GM23338 (cell line): ENCODE measurements at places on chromosomes 11 and 22. TPM values are rescaled to one million over a fixed set of nuclear protein-coding genes. Genes with fewer than 3 reads are reported as not detected.

HEPN1 gene
- polyA plus RNA-seq: not detected in 2 replicates

TRIM49 gene
- polyA plus RNA-seq: 0.12 TPM in 1 of 2 replicates, not detected in the other

TPP1 gene
- 18.7 and 21.7 TPM in 2 replicates for polyA plus RNA-seq

POU2AF2 gene
- polyA plus RNA-seq: not detected in 2 replicates

PRG3 gene
- not detected in 2 replicates for polyA plus RNA-seq

ANGPTL5 gene
- not detected in 2 replicates for polyA plus RNA-seq

IPO7 gene
- 56.1 TPM in 2 replicates for polyA plus RNA-seq

GRCh38 chr11:84914511-84914910 is 712.6 kb downstream of the DLG2 start:
- peak; percentile 35 for DNase-seq

DNA sequence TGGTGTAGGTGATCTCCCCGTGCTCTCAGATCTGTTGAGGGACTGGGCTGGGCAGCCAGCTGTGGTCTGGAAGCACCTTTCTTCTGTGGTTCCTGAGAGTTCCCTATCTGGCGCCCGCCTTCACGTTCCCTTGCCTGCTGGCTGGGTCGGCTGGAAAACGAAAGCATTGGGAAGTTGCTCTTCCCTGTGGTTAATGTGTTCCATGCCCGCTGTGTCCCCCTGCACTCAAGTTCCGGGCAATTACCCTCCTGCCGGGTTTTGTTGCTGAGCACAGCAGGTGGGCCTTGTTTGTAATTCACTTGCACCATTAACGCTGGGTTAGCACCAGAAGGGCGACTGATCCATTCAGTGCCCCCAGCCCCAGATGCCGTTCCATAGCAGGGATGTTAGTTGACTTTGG is 134.1 kb downstream of the GRIK4 start:
- peak; percentile 92 for DNase-seq

DNA sequence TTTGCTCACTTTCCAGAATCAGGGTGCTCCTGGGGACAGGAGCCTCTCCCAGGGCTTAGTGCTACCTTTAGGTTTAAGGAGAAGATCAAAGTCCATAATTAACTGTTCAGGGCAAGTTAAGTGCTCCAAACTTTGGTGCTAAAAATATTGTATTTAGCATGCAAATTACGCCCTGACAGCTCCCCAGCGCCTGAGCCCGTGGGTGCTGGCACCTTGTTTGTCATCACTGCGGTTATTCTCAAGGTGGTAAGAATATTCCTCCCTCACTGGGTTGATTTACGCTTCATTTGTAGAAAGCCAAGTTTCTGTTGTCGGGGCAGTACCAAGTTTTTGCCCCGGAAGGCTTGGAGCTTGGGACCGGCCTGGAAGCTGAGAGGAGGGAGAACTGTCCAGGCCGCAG is 21.3 kb downstream of the ANKK1 start:
- no peak for DNase-seq

DNA sequence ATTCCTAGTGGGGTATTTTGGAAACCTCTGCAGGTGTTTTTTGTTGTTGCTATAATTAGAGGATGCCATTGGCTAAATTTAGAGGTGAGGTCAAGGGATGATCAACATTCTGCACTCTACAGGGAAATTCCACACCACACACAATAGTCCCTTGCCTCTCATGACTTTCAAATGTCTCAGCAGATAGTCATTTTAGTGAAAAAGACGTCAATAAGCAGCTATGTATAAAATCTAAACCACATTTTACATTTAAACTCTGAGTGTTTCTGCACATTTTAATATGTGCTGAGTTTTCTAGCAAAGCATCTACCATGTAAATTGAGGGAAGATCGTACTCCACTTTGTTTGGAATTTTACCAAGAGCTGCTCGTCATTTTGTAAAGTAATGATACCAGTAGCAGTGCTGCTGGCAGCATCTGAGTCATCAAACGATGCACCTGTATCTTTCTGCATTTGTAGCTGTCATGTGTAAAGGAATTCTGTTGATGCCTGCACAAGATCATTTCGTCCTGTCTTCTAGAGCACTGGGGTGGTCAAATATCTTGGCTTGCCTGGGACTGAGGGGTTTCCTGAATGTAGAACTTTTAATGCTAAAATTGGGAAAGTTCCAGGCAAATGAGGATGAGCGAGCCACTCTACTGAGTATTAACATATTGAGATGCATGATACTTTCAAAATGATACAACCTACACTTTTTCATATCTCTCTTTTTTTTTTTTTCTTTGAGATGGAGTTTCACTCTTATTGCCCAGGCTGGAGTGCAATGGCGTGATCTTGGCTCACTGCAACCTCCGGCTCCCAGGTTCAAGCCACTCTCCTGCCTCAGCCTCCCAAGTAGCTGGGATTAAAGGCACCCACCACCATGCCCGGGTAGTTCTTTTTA is 414.5 kb upstream of the SYN3 start:
- DNase-seq: no peak

DNA sequence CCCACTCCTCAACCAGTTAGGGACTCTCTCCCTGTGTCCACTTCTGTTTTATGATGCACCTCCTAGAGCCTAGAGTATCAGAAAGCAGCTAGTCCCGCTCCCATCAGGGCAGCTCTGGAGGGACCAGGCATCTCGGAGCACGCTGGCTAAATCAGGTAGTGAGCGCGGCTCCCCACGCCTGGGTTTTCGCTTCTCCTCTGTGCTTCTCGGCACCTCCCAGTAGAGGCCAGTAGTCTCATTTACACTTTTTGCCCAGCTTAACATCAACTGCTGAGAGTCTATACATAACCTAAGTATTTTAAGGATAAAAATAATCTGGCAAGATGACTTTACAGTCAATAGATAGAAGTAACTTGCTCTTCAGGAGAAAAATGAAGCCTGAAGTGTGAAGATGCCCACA is 473.8 kb downstream of the OPCML start:
- DNase-seq: peak; percentile 62

DNA sequence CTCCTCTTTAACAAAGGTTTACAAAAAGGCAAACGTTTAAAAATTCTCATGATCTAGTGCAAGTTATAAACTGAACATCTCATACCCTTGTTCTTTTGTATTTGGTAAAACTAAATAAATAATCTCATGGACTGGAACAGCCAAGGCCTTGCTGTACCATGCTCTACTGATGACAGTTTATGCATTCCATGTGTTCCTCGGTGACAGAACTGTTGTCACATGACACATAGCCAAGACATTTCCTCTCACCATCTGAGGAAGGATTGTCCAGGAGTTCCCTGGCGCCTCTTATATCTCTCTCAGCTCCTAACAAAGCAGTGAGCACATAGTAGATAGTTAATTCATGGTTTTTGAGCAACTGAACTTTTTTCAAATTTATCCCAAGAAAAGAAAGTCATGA is 12.6 kb downstream of the CCDC83 start:
- DNase-seq: no peak

DNA sequence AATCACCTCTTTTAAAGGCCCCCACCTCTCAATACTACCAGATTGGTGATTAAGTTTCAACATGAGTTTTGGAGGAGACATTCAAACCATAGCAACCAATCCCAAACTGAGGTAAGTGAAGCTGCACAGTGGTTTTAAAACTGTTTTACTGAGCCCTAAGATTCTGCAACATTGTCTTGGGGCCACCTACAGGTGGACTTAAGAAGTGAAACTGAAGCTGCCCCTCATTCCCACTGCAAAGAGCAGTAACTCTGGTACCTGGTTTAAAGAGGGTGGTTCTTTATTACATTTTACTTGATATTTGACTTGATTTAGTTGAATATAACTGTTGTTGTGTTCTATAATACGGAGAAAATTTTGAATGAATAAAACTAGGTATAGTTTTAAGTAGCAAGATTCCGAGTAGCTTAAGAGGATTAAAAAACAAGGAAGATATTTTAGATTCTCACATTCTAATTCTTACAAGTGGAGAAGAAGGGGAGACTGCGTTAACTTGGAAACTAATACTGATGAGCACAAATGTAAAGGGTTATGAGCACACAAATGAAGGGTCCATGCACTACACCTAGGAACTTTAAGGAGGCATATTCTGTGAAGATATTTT is 26.7 kb downstream of the SYT9 start:
- DNase-seq: peak; percentile 77

DNA sequence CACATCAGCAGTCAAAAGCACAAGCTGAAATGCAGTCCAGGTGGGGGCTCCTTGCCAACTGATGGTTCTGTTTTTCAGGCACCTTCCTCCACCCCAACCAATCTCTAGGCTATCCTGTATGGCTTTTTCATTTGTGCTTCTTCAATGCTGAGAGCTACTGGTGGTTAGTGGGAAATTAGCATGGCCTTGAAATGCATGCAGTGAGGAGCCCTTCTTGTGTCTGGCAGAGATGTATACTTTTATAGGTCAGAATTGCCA is 167.4 kb downstream of the NAV2 start:
- DNase-seq: no peak

GRCh38 chr22:41582694-41583093 is 6.9 kb downstream of the PMM1 start:
- DNase-seq: no peak

DNA sequence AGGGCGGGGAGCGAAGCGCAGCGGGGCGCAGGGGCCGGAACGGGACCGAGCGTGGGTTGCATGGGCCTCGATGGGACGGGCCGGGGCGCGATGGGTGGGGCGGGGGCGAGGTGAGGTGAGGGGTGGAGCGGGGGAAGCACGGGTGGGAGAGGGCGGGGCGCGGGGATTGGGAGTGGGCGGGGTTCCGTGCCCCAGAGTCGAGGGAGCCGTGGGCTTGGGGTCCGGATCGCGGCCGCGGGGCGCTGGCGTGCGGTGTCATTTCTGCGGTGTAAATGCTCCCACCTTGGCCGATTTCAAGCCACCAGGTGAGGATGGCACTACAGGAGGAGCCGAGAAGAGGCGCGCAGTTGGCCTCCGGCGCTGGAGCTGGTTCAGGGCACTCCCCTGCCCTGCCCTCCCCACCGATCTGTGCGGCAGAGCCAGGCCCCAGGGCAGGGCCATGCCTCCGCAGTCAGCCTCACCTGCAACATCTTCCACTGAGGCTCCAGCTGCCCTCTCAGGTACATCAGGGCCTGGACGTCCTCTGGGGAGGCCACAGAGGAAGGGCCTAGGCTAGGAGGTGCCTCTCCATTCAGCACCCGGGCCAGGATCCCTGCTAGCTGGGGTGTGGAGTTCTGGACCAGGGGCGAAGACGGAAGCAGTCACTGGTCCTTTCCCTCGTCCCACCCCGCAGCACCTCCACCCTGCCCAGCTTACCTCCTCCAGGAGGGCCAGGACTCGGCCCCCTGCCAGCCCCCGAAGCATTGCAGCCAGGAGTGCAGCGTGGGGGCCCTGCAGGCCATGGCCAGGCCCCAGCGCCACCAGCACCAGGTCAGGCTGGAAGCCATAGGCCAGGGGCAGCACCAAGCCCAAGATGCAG is 620 bp upstream of the TUBGCP6 start:
- no peak for DNase-seq

DNA sequence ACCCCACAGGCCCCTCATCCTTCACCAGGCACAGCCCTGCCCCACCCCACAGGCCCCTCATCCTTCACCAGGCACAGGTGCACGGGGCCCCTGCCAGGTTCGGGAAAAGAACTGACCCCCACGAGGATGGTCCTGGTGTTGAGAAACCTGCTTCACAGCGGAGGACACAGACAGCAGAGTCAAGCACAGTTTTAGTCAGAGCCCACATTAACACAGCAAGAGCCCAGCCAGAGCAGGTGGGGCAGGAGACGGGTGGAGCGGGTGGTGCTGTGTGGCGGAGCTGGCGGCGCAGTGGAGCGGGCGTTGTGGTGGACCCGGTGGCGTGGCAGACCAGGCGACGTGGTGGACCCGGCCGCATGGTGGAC is 1085.5 kb downstream of the BRD1 start:
- DNase-seq: no peak

DNA sequence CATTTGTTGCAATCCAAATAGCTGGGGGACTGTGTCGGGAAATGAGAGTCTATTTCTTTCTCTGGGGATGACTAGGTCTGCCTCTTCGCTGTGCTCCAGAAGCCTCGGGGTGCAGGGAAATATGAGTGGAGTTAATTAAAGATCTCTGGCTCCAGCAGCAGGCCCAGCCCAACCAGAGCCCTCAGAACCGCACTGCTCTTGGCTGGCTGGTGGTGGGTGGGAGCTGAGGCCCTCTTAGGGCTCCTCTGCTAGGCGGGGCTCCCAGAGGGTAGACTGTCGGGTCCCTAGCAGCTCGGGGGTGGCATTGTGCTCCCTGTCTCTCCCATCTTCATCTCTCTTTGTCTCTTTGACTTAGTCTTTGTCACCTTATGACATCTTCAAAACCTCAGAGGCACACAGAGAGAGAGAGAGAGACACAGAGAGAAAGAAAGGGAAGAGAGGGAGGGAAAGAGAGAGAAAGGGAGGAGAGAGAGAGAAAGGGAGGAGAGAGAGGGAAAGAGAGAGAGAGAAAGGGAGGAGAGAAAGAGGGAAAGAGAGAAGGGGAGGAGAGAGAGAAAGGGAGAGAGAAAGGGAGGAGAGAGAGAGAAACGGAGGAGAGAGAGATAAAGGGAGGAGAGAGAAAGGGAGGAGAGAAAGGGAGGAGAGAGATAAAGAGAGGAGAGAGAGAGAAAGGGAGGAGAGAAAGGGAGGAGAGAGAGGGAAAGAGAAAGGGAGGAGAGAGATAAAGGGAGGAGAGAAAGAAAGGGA is 20.2 kb downstream of the MPPED1 start:
- no peak for DNase-seq

DNA sequence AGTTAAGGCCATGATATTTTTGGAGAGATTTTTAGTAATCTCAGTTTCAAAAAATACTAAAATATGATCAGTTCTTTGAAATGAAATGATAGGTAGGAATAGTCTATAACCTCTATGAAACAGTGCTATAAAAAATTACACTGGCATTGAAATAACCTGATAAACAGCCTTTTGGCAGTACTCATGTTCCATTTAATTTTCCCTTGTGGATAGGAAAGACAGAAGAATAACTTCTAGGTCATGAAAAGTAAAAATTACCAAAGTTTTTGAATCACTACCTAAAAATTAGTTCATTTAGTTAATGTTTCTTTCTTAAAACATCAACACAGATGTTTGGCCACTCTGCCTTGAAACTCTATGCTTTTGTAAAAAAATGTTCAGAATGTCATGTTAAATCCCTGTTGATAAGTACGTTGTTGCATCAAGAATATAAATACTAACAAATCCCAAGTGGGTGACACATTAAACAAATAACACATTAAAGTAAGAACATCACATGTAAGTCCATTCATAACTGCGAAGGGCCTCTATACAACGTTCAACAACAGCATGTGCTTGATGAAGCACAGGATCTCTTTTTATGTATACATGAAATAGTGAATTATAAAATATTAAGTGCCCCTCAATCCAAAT is 290.2 kb downstream of the SWAP70 start:
- DNase-seq: no peak

- DNase-seq: peak; percentile 53
Observed at GRCh38 chr11:11514246-11514645, 107.6 kb downstream of the GALNT18 start.

GRCh38 chr22:42596863-42597530 is 17.7 kb downstream of the POLDIP3 start:
- no peak for DNase-seq
